Large intestine (tissue), 12 donors: ENCODE measurements at places on chromosomes 11 and 22. TPM values are rescaled to one million over a fixed set of nuclear protein-coding genes. Genes with fewer than 3 reads are reported as not detected.

DNA sequence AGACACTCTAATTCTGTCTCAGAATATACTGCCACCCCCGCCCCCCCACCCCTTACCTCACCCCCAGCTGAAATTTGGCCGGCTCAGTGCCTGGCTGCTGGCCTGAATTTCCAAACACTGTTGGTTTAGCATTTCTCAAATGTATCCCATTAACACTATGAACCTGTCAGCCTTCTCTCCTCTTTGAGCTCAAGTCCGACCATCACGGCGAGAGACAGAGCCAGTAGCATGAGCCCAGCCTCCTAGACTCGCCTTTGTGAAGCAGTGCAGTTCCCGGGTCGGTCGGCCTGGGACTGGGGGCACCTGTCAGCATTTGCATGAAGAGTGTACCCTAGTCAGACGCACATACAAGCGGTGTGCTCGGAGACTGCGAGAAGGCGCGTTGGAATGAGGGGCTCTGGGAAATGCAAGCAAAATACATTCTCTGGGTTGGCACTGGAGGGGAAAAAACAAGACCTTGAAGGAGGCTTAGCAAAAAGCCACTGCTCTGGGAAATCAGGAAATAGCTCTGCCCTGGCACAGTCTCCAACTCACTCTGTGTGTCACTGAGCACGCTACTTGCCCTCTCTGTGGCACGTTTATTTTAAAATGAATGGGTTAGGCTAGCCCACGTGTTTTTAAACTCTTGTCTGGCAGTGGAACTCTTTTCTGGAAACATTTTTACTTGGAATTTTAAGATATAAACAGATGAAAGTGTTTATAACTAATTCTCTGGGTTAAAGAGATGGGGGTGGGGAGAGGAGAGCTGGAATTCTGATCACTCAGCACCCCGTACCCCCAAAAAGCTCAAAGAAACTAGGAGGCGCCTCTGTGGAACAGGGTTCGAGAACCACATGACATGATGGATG, 108.3 kb downstream of the TIMP3 start:
- no peak for DNase-seq

BTBD18 gene
- polyA plus RNA-seq, result 0.09 TPM

DNA sequence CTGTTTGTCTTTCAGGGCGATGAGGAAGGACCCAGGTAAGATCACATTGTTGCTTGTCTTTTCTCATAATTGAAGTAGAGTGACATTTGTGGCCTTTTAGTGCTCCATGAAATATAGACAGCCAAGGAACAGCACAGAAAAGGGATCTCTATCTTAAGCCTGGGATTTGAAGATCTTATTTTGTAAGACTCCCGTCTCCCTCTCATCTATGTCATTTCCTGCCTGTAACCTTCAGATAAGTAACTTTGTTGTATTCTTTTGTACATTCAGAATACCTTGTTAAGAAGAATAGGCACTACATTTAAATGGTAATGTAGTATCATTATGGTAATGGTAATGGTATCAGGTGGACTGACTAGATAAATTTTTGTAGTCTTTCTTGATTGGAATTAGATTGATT, 72.8 kb downstream of the TRIM44 start:
- no peak for DNase-seq

- no peak for DNase-seq
Observed at GRCh38 chr11:113476553-113476952, 1.4 kb upstream of the DRD2 start.

OR8G1 gene
- not detected for polyA plus RNA-seq

CHCHD10 gene
- polyA plus RNA-seq, result 88.2 TPM

GRCh38 chr11:61011950-61012736, 40.7 kb downstream of the CD6 start:
- no peak for DNase-seq

ARHGEF17 gene
- 61.4 TPM for polyA plus RNA-seq
